ENCODE measurements at places on chromosomes 2 and 18.

GRCh38 chr18:55589625-55590291 is 1.8 kb upstream of the TCF4 start:
- DNase-seq = peak; percentile 91

DNA sequence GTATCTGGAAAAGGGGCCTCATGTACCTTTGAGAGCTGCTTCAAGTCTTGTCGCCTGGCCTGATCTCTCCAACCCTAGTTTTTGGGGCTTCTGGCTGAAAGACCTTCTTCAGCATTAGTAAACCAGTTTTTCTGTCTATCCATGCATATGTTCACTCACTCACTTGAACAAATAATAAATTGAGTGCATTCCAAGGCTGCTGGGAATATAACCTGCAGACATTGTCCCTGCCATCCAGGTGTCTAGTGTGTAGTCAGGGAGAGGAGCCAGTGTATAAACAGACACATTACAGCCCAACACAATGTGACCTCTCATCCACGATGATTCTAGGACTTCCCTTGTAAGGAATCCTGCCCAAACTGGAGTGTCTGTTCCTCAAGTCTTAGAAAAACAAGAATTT is 262.1 kb downstream of the PRKCE start:
- DNase-seq = no peak

DNA sequence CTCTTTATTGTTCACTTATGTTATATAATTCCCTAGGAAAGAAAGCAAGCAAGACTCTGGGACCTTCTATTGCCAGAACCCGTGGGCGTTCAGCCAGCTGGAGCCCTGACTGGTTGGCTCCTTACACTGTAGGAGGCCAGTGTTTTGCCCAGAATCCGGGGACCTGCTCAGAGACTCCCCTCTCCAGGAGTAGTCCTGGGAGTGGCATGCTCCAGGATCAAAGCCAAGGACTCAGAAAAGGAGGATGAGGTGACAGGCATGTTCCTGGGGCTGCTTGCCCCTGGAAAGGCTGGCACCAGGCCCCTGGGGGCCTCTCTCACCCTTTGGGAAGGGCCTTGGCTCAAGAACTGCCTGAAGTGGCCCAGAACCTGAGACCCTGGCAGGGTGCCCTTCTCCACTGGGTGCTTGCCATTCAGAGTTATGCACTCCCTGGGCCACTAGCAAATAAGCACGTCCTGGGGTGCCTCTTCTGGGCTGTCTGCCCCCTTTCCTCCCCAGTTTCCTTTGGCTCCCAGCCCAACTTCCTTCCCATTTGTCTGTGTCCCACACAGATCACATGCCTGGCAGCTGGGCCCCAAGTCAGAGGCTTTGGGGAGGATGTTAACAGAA is 19.6 kb upstream of the KIF3C start:
- no peak for DNase-seq

DNA sequence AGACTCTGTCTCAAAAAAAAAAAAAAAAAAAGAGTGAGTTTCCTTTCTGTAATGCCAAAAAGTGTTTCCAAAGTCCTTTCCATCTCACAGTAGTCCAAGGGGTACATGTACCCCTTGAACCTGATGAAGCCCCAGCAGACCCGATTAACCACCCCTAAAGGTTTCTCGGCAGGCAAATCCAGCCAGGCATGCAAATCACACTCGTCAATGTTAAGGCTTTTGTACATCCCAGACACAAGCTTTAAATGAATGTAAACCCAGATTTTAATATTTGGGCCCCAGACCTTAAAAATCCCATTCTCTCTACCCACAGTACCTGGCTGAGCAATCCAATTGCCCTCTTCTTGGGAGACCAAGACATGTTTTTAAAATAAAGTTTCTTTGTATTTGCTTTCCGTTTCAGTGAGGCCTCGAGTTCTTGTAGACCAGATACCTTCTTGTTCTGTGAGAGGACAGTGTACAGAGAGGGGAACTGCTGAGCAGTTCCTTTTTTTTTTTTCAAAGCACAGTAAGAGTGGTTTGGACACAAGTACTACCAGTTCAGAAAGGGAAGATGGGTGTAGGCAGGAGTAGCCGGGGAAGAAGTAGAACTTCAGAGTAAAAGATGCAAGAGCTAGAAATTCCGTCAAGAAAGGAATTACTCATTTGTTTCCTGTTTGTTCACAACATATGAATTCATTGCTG is at the start of gene NLRC4:
NLRC4 (minus strand) TSS at position 465 of the 684 bp plus-strand sequence. CDS start 8,111 bp downstream, outside the sequence.
- DNase-seq = no peak

DNA sequence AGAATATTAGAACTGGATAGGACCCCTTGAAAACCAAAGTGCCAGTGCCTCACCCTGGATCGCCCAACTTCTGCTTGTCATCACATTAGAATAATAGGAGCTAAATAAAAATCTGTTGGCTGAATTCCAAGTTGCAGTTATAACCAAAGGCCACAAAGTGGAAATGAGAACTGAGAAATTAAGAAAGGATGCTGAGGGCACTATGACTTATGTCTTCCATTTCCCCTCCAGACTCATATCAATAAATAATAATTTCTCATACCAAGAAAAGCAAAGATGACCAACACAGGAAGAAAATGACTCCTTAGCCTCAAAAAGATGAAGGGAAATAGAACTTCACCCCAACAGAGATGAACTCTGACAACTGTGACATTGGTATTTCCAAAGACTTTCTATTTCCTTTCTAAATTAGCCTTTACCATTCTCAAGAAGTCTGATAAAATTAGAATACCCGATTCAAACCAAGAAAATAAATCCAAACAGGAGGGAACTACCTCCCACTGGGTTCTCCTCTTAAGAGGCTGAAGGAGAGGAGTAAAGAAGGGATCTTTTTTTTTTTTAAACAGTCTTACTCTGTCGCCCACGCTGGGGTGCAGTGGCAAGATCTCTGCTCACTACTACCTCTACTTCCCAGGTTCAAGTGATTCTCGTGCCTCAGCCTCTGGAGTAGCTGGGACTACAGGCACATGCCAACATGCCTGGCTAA is 46.5 kb upstream of the EPG5 start:
- DNase-seq = no peak

GRCh38 chr18:77099485-77100370 is 32.9 kb downstream of the MBP start:
- no peak for DNase-seq

- DNase-seq = peak; percentile 82
Observed at GRCh38 chr2:188193230-188193629, 98.4 kb upstream of the GULP1 start.

GRCh38 chr2:43729491-43730174 is 44.2 kb upstream of the DYNC2LI1 start:
- no peak for DNase-seq

- DNase-seq = no peak
Observed at GRCh38 chr2:239402666-239403065, 1.8 kb upstream of the HDAC4 start.

- no peak for DNase-seq
Observed at GRCh38 chr18:54964741-54965140, 5.5 kb upstream of the CCDC68 start.

DNA sequence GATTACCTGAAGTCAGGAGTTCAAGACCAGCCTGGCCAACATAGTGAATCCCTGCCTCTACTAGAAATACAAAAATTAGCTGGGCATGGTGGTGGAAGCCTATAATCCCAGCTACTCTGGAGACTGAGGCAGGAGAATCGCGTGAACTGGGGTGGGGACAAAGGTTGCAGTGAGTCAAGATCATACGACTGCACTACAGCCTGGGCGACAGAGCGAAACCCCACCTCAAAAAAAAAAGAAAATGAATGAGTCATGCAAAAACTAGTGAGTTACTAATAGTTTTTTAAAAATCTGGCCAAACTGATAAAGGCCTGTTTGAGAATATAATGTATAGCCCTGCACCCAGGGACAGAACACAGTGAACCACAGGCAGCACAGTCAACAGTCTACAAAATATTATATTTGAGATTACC is 17.5 kb downstream of the AFG3L2 start:
- peak; percentile 15 for DNase-seq

DNA sequence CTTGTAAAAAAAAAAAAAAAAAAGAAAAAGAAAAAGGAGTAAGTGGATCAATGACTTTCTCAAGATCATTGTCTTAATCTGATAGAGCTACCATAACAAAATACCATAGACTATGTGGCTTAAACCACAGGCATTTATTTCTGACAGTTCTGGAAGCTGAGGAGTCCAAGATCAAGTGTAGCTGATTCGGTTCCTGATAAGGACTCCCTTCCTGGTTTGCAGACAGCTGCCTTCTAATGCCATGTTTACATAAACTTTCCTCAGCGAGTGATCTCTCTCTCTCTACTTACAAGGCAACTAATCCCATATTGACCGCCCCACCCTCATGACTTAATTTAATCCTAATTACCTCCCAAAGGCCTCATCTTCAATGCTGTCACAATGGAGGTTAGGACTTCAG is 36.5 kb upstream of the SIX2 start:
- DNase-seq = no peak

DNA sequence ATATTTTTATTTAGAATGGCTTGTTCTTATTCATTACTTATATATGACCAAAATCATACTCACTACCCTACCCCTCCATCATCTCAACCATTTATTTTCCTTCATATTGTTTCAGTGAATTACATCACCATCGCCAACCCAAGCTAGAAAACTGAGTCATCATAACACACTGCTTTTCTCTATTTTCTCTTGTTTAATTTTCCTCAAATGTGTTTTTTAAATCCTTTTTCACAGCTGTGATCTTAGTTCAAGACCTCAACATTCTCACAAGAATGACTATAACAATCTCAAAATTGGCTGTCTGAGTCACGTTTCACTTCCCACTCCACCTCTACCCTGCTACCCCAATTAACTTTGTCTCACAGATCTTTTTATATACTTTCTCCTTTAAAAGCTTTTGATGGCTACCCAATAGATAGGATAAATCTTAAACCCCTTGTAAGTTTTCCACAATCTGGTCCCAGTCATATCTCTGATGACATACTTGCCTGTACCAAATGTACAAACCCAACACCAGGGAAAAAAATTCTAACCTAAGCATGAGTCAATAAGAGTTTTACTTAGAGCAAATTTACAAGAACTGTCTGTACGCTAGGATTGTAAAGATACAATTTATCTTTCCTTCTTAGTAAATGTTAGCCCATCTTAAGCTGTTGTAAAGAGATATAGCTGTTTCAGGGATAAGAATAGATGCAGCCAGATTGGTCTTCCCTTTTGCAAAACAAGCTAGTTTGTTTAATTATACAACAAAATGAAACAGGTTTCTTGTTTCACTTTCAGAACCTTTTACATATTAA is 635.1 kb upstream of the SLC39A10 start:
- no peak for DNase-seq

GRCh38 chr2:52668724-52669123 is 1098.9 kb upstream of the CHAC2 start:
- no peak for DNase-seq

DNA sequence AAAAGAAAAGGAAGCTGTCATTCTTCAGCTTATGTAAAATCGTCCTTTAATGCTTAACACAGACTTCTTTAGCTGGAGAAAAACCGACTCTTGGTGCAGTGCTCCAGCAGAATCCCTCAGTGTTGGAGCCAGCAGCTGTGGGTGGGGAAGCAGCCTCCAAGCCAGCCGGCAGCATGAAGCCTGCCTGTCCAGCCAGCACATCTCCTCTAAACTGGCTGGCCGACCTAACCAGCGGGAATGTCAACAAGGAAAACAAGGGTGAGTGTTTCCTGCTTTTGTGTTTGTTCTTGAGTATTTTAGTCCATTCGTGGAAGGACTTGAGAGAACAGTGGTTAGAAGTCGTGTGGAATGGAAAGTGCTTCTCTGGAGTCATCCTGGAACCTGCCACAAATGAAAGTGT is 38.9 kb downstream of the KDM3A start:
- DNase-seq = no peak

- no peak for DNase-seq
Observed at GRCh38 chr2:64685430-64685829, 31.7 kb upstream of the SERTAD2 start.

GRCh38 chr2:77314721-77315120 is 207.5 kb downstream of the LRRTM4 start:
- DNase-seq = no peak

All from mammary epithelial cell (primary cell).